ENCODE measurements at places on chromosomes 11 and 22.
A peak's percentile ranks its signal among the peaks of the same experiment; 100 is the strongest.

- DNase-seq: peak; percentile 52
Measured at GRCh38 chr11:15826826-15827225, 529.5 kb downstream of the SOX6 start.

DNA sequence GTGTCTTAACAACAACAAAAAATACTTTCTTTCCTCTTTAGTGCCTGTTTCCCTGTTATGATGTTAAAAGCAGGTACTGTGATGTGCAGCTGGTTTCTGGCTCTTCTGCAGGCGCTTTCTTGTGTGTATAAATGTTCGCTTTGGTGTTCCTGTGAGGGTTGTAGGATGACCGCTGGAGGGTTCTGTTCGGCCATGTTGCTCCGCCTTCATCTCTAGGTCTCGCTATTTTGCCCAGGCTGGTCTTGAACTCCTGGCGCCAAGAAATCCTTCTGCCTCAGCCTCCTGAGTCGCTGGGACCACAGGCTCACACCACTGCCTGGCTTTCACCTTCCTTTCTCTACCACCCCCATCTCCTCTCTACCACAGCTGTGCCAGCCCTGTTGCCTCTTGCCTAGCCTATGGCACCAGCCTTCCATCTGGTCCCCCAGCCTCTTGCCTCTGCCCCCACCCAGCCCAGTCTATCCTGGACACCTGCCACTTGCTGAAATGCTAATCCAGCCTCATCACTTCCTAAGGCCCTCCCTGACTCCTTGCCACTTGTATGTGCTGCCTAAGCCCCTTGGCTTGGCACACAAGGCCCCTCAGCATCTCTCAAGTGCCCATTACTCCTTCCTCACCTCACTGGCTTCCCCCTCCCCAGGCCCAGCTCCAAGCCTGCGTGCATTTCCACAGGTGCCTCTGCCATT is 5.5 kb downstream of the LRRC74B start:
- no peak for DNase-seq

DNA sequence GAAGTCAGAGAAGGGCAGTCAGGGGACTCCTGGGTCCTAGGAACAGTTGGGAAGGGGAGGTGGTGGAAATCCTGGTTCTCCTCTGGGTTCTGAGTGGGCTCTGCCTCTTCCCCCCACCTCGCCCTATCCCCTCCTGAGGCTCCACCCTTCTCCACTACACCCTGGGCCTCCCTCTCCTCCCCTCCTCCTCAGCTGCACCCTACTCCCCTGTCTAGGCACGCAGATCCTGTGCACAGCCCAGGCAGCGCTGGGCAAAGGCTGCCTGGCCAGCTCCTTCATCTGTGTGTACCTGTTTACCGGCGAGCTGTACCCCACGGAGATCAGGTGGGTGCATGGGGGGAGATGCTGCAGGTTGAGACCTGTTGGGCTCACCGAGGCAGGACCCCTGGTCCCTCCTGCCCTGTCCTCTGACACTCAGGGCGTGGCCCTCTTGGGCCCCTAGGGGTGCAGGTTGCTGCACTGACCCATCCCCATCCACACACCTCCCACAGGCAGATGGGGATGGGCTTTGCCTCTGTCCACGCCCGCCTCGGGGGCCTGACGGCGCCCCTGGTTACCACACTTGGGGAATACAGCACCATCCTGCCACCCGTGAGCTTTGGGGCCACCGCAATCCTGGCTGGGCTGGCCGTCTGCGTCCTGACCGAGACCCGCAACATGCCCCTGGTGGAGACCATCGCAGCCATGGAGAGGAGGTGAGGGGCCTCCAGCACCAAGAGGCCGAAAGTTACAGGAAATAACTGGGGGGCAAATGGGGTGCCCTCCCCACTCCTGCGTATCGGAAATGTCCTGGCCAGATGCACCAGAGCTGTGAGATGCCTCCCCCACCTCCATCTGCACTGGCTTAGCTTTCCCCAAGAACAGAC is 25.3 kb upstream of the POLA2 start:
- DNase-seq: no peak

DNA sequence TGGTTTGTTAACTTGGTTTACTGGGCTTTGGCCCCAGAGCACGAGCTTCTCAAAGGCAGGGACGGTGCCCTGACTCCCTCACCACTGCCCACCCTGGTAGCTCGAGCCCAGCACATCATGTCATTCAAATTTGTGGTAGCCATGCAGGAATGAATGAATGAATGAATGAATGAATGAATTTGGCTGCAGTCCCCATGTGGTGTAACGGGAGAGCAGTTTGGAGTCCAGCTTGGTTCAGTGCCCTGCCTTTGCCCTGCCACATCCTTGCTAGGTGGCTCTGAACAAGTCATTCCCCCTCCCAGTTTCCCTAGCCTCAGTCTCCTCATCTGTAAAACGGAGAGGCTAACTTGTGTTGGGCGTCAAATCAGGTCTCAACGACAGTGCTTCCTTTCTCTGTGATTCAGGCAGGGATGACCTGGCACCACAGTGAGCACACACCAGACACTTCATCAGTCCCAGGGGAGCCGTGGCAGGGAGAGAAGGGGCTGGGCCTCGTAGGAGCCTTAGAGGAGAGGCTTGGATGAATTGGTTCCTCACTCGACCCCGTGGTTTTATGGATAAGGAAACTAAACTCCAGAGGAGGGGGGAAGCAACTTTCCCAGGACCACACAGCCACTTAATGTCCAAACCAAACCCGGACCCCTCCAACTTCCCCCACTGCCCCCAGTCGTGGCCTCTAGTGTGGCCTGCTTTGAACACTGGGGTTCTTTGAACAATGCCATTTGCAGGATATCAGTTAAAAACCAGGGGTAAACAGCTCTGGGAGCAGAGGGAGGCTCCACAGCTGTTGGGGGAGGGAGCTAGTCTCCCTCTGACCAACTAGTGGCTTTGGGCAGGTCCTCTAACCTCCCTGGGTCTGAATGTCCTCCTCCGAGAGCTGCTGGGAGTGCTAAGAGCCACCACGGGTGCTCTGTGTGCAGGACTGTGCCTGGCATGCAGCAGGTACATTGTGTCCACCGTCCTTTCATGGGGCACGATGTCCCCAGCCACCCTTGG is 86.2 kb downstream of the CACNA1I start:
- no peak for DNase-seq

DNA sequence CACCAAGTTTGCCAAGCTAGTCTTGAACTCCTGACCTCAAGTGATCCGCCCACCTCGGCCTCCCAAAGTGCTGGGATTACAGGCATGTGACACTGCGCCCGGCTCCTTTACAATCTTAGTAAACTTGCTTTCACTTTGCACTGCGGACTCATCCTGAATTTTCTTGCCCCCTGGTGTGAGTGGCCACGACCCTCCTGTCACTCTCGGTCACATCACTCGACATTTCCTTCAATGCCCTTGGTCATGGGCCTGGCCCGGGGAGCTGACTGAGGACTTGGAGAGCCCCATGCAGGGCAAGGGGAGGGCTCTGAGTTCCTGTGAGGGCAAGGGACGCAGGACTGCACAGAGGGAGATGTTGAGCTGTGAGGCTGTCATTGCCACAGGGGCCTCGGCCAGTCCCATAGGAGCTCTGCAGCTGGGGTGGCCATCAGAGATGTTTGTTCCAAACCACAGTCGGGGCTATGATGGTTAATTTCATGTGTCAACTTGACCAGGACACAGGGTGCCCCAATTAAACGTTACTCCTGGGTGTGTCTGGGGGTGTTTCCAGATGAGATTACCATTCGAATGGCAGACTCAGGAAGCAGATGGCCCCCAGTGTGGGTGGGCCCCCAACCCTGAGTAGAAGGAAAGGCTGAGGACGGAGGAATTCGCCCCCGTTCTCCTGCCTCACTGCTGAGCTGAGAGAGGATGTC is 21.2 kb downstream of the A4GALT start:
- DNase-seq: no peak

DNA sequence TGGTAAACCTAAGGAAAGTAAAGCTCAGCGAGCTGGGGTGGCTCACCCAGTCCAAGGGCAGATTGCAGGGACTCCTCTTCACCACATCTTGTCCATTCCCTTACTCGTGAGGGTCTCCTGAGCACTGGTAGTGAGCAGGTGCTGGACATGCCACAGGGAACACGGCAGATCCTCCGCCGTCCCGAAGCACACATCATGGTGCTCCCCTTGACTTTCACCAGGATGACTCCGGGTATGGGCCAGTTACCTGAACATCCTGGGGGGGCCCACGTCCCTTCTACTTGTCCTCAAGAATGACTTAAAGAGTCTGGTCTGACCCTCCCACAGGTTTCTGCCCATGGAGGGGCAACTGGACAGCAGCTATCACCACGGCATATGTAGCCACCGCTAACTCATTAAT is 8.0 kb upstream of the SF1 start:
- DNase-seq: no peak

- peak; percentile 93 for DNase-seq
Measured at GRCh38 chr22:39634530-39635405, 64.2 kb downstream of the CACNA1I start.

DNA sequence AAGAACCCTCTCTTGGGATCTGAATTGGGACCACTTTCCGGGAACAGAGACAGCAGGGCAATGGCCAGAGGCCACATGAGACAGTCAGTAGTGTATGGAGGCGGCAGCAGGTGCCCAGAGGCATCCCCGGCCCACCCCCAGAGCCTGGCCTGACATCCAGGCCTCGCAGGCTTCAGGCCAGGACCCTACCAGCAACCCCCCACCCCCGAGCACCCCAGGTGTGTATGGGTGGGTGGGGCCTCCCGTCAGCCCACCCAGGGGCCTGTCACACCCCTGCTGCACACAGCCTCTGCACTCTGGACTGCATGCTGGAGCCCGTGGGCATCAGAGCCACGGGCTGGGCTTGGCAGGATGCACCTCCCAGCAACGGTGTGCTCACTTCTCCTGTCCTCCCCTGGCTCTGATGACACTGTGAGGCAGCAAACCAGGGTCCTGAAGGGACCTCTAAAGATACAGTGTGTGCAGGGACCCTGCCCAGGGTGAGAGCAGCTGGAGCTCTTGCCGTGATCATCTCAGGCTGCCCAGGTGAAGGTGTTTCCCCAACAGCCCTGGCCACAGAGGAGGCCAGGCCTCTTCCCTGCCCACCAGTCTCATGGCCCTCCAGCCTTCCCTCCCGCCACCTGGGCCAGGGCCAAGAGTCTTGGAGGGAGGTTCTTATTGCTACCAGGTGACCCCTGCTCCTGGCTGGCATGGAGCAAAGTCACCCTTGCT is 88.8 kb upstream of the SEPTIN5 start:
- DNase-seq: no peak

DNA sequence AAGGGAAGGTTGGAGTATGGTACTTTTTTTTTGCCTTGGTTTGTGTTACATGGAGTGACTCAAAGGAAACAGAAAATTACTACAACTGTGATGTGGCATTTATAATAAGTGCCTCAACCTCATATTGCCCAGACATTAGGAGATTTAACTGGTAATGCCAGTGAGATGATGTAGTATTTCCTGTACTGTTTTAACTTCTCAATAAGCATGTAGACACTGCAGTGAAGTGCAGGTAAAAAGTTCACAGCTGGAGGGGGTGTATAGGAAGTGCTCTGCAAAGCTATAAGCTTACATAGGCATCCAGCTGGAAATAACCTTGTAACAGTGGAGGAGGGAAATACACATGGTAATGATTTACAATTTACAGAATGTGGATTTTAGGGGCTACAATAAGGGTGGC is 138.2 kb upstream of the MTMR2 start:
- DNase-seq: peak; percentile 73

- no peak for DNase-seq
Measured at GRCh38 chr11:134761926-134762247, 349.8 kb upstream of the B3GAT1 start.

DNA sequence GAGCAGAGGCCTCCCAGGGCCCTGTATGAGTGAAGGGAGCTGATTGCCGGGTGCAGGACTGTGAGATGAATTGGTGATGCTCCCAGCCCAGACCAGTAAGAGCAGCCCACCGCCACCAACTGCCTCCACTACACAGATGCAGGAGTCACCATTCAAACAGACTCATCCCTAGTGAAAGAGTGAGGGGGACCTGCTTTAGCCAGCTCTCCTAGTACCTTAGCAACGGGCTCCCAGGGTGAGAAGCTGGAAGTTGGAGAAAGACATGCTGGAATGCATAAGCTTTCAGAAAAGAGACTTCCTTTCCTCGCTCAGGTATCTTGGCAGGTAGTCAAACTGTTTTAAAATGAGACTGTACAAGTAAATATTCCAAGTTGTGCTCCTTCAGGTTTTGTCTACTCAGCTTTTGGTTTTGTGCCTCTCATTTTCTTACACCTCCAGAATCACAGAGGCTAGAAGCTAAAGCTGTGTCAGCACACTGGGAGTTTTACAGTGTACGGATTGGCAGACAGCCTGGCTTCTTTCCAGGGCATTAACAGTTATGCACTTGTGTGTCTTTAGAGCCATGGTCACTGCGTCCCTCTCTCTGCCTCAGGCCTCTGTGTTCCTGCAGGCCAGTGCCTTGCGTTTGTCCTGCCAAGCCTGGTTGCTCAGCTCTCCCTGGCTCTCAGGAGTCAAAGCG is 146.2 kb downstream of the ATXN10 start:
- no peak for DNase-seq

GRCh38 chr11:25339281-25339680 is 842.4 kb downstream of the LUZP2 start:
- DNase-seq: no peak

DNA sequence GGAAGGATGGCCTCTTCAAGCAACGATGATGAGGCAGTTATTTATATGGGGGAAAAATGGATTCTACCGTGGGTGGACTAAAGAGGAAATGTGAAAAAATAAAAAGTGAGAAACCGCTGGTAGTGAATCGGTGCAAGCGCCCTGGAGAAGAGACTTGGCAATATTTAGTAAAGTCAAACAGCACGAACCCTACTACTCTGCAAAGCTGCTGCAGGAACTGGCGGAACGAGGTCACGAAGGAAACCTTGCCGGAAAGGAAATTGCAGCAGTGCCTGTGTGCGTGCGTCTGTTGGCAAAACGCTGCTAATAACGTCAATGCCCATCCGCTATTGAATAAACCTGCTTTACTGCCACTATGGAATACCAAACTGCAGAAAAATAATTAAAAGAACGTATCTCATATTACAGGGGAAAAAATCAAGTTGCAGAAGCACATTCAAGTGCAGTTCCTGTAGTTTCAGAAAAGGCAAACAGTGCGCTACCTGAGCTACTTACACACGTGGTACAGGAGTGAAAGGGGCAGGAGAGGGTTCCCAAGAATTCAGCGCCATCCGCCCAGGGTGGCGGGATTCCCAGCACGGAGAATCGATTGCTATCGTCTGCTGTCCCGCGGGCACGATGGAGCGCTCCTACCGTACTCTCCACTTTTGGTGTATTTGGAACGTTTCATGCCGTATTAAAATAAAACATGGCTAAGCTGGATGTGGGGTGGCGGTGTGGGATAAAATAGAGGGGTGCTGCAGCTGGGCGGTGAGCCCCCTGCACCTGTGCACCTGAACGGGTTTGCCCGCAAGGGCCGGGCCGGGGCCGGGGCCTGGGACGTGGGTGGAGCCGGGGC is 585 bp upstream of the NADSYN1 start:
- no peak for DNase-seq

Data from Daoy (cell line).